EL (cell line): ENCODE measurements at places on chromosomes 6 and 20.
A peak's percentile ranks its signal among the peaks of the same experiment; 100 is the strongest.

DNA sequence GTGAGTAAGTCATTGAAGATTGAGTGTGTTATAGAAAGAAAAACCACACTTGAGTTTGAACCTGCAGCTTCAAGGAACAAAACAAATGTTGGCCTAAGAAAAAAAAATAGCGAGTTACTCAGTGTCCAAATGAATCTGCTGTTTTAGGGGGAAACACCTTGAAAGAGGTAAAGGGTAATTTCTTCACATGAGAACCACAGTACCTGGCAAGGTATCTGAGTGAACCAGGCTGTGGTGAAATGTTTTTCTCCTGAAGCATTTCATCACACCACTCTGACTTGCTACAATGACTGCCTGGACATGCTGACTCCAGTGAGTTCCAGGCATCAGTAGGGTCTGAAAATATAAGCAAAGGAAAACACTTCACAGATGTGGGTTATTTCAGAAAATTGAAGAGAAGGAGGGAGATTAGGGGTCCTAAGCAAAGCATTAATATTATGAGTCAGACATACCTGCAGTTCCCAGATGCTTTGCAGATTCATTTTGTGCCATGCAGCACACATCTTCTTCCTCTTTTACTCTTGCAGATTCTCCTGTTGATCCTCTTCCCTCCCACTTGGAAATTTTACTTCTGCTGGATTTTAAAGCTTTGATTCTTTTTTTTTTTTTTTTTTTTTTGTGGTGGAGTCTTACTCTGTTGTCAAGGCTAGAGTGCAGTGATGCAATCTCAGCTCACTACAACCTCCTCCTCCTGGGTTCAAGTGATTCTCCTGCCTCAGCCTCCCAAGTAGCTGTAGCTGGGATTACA is 206.2 kb upstream of the SGK1 start:
- DNase-seq = no peak

GRCh38 chr20:46835418-46835817 is 59.2 kb upstream of the EYA2 start:
- DNase-seq = peak; percentile 45

GRCh38 chr6:149368065-149368464 is 32.0 kb upstream of the SUMO4 start:
- no peak for DNase-seq

DNA sequence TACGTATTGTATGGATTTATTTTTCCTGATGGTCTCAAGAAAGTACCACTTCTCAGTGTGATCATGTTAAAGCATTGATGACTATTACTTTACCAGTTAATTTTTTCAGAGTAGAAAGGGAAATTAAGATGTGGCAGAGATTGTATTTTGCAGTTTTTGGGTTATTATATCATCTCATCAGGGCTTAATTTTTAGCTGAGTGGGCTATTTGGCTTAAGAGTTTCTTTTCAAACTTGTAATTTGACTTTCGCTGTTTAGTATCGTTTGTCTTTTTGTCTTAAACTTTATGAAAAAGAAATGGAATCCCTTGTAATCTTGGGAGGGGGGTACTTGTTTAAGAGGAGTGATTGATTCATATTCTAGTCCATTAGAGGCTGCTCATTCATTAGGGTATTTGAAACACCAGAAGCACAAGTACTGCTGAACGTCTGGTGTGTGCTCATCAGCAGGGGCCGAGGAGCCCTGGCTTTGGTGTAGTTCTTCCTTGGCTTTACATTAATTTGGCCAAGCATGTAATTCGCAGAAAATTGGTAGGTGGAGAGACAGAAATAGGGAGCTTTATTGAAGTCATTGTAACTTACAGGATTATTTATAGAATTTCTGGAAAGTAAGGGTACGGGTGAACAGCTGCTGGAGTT is 112.4 kb downstream of the TIAM2 start:
- DNase-seq = no peak

DNA sequence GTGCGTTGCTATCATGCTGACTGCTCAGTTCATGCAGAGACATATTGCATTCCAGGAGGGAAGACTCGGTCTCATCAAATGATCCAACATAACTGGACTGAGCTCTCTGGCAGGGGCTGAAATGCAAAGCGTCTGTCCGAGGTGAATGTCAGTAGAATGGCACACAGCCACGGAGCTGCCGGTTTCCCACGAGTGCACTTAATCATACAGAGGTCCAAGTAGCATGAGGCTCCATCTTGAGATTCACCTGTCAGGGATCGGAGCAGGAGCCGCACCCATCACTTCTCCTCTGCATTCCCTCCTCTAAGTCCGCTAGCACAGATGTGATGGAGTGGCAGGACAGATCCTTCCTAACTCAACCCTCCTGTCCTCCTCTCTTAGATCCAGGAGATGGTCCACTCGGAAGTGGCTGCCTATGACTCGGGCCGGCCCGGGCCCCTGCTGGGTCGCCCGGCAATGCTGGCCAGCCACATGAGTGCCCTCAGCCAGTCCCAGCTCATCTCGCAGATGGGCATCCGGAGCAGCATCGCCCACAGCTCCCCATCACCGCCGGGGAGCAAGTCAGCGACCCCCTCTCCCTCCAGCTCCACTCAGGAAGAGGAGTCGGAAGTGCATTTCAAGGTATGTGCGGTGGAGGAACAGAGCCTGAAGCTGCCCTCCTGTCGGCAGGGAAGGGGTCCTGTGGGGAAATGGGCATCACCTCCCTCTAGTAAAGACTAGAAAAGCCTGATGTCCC is 135.9 kb downstream of the JPH2 start:
- DNase-seq = no peak
